ENCODE measurements at places on chromosomes 16 and 17.

DNA sequence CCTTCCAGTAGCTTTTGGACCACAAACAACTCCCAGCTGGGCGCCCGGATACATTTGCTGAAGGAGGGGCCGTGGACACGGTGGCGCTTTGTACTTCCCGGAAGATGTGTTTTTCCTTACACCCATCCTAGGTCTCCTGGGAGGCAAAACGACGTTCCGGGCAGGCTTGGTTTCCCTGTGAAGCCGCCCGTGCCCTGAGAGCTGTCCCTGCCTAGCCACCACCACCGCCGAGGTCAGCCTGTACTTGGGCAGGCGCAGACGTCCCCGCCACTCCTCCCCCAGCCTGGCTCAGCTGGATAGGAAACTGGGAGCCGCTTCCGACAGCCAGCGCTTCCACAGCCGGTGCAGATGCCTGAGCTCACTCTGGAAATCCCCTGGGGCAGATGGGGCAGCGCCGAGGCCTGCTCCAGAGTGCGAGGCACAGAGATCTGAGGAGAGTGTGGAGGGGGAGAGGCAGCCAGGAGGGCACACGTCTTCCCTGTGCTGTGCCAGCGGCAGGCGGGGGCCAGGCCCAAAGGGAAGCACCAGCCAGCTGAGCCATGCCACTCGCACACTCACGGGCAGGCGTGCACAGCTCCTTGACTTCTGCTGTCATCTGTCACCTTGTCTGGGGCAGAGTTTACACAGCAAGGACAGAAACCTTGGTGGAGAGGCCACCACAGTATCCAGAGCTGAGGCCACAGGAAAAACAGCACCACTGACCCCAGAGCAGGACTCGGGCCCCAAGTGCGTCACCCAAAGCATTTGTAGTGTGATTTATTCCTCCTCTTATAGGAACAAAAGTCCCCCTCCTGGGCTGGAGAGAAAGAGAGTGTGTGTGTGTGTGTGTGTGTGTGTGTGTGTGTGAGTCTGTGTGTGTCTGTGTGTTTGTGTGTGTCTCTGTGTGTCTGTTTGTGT lies 3.0 kb downstream of the RHBDF2 start:
- DNase-seq, result peak; percentile 53

DNA sequence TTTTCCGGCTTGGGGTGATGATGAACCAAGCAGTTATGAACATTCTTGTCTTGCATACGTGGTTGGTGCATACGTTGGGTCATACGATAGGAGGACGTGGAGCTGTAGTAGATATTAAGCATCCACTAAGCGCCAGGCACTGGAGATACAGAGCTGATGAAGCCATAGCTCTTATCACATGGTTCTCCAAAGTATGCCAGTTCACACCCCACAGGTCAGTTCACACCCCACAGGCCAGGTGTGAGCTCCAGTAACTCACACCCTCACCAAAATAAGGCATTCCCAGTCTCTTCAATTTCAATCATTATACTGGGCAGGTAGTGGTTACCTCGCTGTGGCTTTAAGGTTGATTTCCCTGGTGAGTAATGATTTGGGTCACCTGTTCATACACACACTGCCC lies 335.5 kb downstream of the FOXL1 start:
- no peak for DNase-seq

DNA sequence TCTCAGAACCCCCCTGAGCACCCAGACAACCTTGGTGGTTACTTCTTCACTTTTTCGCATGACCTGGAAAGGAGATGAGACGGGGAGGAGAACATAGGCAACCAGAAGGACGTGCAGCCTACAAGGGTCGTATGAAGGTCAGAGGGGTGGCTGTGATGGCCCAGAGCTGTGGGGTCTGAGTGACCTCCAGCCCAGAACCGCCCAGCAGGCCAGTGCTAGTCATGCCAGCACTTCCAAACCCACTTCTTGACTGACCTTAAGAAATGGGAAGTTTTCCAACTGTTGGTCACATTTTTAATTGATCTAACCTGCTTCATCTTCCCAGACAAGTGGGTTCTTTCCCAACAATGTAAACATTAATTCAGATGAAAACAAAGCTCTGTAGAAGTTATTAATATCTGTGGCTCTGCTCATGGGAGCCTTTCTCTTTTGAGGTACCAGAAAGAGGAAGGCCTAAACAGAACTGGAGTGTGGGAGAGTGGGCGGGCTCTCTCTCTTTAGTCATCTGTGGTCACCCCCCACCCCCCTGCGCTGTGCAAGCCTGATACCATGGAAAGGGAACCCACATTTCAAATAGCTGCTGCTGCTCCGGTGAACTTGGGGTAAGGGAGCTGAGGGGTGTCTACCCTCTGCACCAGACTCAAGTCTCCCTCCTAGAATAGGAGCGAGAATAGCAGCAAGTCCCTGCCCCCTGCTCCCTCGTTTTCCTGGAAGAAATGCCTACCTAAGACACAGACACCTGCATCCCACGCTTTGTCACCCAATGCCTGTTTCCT lies 101.6 kb downstream of the RAB11FIP4 start:
- DNase-seq, result peak; percentile 58

GRCh38 chr16:21565507-21565860 lies 33.9 kb upstream of the METTL9 start:
- DNase-seq, result no peak

- DNase-seq, result no peak
Measured at GRCh38 chr17:67558740-67559380, 158.9 kb upstream of the NOL11 start.

DNA sequence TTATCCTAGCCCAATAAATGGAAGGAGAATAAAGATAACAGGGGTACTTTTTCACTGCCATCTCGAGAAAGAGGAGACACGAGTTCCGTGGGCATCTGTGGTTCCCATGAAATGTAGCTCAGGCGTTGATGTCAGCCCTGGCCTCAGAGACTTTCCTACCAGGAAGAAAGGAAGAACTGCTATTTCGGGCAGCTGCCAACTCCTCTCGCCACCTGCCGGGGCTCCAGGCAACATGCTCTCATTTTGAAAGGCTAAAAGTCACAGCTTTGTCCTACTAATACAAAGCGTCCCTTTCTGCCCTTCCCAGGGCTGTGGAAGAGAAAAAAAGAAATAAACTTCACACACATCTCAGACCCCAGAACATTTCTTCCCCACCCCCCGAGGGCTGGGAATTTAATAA lies 65.8 kb downstream of the DHRS7C start:
- peak; percentile 49 for DNase-seq

GRCh38 chr16:55539049-55539448 lies 27.4 kb upstream of the CAPNS2 start:
- peak; percentile 40 for DNase-seq

- no peak for DNase-seq
Measured at GRCh38 chr16:69113216-69113615, 7.8 kb downstream of the HAS3 start.

DNA sequence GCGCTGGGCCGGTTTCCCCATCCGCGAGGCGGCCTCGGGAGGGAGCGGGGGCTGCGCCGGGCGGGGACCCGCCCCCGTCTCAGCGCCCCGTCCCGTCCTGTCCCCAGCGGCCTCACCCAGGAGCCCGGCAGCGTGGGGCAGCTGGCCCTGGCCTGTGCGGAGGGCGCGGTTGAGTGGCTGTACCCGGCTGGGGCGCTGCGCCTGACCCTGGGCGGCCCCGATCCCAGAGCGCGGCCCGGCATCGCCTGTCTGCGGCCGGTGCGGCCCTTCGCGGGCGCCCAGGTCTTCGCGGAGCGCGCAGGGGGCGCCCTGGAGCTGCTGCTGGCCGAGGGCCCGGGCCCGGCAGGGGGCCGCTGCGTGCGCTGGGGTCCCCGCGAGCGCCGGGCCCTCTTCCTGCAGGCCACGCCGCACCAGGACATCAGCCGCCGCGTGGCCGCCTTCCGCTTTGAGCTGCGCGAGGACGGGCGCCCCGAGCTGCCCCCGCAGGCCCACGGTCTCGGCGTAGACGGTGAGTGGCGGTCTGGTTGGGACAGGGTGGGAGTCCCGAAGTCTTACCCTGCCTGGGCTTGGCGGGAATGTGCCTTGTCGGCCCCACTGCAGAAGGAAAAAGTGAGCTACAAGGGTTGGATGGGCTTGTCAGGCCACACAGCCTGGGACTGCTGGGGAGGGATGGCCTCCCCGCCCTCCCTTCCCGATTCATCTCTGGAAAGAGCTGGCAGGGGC lies 720 bp downstream of the METRN start:
- no peak for DNase-seq

DNA sequence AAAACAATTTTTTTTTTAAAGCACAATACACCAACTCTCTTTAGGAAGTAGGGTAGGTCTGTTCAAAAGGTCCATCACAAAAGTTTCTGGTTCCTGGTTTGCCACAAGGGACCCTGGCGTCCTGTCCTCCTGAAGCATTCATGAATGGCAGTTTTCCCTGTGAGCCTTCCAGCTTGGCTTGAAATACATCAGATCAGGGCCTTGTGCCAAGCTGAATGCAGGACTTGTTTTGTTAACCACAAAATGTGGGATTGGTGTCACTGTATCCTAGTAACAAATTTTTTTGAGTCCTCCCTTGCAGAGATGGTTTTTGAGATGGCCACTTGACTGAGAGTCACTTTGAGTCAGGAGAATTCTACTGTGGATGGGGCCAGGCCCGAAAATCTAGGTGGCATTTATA lies 3.9 kb downstream of the GNAO1 start:
- peak; percentile 91 for DNase-seq

- DNase-seq, result no peak
Measured at GRCh38 chr16:2213817-2214718, 572 bp downstream of the PGP start.

- DNase-seq, result no peak
Measured at GRCh38 chr16:66035096-66035495, 331.4 kb upstream of the CDH5 start.

- DNase-seq, result no peak
Measured at GRCh38 chr16:54316095-54316889, 29.7 kb upstream of the IRX3 start.

GRCh38 chr17:50986989-50987660 lies 121.0 kb upstream of the TOB1 start:
- DNase-seq, result no peak

- DNase-seq, result no peak
Measured at GRCh38 chr16:3677994-3678393, 23.5 kb downstream of the DNASE1 start.

DNA sequence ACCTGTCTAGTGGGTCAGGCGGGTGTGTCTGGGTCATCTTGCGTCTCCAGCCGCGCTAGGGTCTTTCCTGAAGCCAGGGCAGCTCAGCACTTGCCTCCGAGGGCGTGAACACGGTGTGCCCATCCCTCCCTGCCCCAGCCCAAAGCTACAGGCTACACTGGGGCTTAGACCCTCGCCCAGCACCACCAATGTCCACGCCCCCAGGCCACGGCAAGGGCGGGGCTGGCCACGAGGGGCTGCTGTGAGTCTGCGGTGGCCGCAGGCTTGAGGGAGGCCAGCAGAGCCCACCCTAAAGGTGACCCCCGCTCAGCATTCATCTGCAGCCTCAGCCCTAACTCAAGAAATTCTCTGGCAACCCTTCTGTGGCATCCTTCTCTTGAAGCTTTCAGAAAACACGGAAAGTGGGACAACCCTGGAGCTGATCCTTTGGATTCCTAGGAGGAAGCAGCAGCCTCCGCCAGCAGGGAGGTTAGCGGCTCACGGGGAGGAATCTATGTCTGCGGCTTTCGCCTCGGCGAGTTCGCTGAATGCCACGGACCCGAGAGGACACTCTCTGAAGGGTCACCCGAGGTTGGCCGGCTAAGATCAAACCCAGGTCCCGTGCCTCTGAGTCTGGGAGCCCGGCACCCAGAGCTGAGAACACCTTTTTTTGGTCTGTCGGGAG lies 41.7 kb downstream of the TIMM22 start:
- no peak for DNase-seq

DNA sequence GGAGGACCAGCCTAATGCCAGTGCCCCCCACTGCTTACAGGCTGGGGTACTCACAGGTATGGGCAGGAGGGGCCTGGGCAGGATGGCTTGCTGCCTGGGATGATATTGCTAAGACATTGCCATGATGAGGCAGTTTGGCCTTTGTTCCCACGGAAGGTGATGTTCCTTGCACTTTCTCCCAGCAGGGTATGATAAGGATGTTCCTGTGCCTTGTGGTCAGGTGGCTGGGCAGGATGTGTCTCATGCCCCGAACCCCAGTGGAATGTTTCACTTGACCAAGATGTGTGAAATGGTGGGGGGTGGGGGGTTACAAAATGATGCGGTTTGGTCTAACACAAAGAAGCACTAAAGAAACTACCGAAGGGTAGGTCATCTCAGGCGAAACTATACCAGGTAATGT lies 337.8 kb upstream of the ZFHX3 start:
- no peak for DNase-seq

GRCh38 chr16:69935740-69936139 lies 15.4 kb upstream of the CLEC18A start:
- DNase-seq, result no peak

- no peak for DNase-seq
Measured at GRCh38 chr17:32575852-32576251, 89.1 kb downstream of the CDK5R1 start.

- DNase-seq, result no peak
Measured at GRCh38 chr16:2715519-2715918, 4.5 kb downstream of the PRSS27 start.

GRCh38 chr17:72145562-72145961 lies 24.7 kb downstream of the SOX9 start:
- no peak for DNase-seq

DNA sequence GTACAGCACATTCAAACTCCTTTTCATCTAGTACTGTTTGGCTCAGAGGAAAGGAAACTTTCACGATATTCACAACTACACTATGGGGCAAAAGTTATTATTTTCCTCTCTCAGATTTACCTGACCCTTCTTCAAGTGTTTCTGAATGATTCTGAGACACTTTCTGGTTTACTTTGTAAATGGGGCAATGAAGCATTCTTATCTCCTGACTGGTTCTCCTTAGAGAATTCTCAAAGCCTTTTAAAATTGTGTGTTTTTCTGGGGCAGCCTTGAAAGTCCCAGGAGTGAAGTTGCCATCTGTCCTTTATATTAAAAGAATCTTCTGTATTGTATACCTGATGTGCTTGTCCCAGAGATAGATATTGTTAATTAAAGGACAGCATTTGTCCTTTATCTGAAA lies 264.9 kb downstream of the FTO start:
- DNase-seq, result no peak

- no peak for DNase-seq
Measured at GRCh38 chr17:49552070-49552751, 23.5 kb upstream of the NXPH3 start.

DNA sequence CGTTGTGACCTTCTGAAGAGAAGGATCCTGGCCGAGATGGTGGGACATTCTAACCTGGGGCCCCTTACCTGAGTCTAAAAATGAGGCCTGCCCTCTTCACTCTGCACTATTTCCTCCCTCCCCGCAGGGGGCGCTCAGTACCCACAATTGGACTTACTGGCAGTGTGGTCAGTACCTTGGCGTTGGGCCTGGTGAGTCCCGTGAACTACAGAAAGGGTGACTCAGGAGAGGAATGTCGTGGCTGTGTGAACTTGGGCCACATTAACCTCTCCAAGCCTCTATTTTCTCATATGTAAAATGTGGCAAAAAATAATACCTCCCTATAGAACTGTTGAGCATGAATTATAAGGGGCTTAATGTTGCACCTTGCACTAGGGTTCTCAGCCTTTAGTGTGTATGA lies 3.9 kb downstream of the RSAD1 start:
- peak; percentile 97 for DNase-seq

- DNase-seq, result no peak
Measured at GRCh38 chr16:87619360-87620200, 17.3 kb downstream of the JPH3 start.

Data from pons (tissue), 1 donor.